D721Med (cell line): ENCODE measurements at places on chromosomes 16 and 17.

DNA sequence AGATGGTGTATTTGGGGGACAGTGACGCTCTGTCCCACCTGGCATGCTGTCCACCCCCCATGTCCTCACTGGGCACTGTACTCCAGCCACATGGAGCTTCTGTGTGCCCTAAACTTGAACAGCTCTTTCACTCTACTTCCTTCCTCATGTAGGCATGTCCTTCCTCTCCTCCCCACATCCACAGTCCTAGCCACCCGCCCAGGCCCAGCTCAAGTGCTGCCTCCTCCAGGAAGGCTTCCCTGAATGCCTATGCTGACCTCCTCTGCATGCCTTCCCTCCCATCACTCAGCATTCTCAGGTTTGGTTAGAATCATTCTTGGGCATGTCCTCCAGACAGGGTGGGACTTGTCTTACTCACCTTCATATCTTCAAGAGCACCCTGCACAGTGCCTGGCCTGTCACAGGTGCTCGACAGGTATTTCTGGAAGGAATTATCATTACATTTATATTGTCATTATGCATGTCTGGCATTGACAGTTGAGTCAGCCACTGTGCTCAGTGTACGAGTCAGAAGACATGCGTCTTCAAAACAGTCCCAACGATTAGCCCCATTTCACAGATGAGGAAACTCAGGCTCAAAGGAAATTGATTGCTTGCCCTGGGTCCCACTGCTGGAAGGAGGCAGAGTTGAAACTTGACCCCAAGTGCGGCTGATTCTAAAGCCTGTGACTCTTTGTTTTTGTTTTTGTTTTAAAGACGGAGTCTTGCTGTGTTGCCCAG lies 42.1 kb upstream of the TOB1 start:
- DNase-seq: no peak

- DNase-seq: no peak
Measured at GRCh38 chr17:17342242-17342945, 39.2 kb downstream of the NT5M start.

GRCh38 chr17:49360796-49361128 lies 1.3 kb downstream of the ZNF652 start:
- DNase-seq: no peak

DNA sequence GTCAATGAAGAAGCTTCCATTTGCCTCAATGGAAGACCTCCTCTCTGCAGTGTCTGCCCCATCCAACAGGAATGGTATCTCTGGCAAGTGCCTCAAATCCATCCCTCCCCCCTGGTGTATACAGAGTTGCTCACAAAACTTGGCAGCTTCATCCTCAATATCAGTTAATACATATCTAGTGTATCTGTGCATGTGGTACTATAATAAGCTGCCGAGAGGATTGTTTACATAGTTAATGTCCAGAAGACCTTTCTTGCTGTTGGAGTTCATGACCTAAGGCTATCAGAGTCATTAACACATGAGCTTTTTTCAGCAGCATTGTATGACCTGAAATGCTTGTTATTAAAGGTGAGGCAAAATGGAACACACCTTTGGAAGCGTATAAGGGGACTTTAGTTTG lies 14.0 kb upstream of the RASL10B start:
- DNase-seq: no peak

- no peak for DNase-seq
Measured at GRCh38 chr16:20944861-20945574, 44.4 kb downstream of the LYRM1 start.

DNA sequence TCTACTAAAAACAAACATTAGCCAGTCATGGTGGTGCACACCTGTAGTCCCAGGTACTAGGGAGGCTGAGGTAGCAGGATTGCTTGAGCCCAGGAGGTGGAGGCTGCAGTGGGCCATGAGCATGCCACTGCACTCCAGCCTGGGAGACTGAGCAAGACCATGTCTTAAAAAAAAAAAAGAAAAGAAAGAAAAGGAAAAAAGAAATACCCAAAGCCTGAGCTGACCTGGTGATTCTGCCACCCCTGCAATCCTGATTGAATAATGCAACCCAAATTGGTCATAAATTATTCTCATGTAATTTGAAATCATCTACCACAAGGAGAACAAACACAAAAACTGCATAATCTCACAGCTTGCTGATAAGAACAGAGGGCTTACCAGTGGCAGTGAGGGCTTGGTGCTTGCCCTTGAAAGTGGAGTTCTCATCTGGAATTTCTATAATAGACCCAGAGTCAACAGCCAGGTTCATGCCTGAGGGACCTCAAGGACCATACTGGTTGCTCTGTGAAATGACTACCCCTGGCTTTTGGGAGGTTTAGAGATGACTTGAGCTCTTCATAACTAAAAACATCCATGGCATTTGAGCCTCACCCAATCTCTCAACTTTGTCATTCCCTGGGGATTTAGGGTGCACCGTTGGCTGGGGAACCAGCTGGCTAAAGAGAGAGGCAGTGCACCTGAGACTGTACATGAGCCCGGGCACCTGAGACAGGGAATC lies 35.4 kb upstream of the TMC5 start:
- no peak for DNase-seq

DNA sequence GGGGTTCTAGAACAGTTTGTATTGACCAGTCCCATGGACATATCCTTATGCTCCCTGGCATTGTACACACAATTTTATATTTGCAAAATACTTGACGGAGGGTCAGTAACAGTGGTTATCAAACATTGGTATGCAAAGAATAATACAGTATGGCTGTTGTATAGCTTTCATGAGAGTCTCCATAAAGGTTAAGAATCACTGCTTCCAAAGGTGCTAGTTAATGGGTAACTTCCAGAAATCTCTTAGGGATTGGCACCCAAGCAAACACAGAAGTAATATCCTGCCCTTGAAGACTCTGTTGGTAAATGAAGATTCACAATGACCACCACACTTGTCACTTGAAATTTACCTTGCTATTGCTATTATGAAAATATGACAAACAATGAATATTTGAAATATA lies 239.2 kb downstream of the ZFHX3 start:
- DNase-seq: no peak

DNA sequence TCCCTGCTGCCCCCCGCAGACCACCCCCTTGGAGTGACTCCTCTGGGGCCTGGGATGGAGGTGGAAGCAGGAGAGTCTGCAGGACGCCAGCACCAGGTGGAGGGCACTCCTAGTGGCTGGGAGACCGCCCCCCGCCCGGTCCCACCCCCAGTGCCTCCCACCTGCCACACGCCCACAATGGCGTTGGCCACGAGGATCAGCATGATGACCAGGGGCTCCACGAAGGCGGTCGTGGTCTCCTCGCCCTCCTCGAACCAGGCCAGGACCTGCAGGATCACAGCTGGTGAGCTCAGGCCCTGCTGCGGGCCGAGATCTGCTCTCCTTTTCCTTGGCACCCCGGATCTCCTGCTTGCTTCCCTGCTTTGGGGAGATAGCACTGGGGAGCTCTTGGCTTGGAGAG lies 12.8 kb downstream of the ATP2A3 start:
- DNase-seq: no peak

DNA sequence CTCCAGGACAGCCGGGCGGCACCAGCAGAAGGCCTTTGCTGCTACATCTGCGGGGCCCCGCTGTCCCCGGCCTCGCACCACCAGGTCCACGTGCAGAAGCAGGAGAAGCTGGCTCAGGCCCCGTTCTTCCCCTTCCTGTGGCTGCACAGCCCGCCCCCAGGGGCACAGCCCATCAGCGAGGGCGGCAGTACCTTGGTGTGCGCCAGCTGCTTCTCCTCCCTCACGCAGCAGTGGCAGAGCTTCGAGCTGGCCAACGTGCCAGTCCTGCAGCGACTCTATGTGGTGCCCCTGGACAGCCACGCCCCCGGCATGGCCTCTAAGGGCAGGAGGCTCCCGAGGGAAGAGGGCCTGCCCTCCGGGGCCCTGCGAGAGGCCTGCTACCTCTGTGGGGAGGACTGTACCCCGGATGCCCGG lies 58.3 kb upstream of the CIBAR2 start:
- no peak for DNase-seq

GRCh38 chr17:1767358-1767757 lies 5.5 kb downstream of the SERPINF1 start:
- no peak for DNase-seq

DNA sequence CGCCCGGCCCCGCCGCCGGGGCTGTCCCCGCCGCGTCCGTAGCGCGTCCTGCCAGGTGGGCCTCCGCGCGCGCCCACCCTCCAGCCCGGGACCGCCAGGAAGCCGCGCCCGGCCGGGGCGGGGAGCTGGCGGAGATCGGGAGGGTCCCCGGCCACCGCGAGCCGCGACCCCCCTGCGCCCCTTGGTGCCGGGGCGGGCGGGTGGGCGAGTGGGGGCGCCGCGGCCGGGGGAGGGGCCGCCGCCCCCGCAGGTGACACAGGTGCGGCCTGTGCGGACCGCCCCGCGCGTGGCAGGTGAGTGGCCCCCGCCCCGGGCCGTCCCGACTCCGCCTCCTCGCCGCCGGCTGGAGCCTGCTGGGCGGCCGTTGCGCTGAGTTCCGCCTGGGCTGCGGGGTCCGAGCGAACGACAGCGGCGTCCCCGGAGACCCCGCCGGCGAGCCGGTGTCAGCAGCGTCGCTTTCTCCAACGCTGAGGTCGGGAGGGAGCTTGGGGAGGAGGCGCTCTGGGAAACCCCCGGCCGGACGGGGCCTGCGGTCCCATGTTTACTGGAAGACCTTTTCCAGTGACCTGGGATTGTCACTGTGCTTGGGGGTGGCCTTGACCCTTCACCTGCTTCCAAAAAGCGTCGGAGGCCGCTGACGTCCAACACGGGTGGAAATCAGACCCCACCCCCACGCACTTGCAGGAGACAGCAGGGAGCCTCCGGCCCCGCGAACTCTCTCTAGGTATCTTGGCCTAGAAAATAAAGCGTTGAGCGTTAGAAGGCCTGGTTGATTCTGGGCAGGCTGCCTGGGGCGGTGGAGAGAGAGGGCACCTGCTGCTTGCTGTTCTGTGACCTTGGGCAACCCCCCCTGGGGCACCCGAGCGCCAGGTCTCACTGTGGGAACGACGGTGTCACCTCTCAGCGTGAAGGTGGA lies 542 bp downstream of the KLHL36 start:
- no peak for DNase-seq

DNA sequence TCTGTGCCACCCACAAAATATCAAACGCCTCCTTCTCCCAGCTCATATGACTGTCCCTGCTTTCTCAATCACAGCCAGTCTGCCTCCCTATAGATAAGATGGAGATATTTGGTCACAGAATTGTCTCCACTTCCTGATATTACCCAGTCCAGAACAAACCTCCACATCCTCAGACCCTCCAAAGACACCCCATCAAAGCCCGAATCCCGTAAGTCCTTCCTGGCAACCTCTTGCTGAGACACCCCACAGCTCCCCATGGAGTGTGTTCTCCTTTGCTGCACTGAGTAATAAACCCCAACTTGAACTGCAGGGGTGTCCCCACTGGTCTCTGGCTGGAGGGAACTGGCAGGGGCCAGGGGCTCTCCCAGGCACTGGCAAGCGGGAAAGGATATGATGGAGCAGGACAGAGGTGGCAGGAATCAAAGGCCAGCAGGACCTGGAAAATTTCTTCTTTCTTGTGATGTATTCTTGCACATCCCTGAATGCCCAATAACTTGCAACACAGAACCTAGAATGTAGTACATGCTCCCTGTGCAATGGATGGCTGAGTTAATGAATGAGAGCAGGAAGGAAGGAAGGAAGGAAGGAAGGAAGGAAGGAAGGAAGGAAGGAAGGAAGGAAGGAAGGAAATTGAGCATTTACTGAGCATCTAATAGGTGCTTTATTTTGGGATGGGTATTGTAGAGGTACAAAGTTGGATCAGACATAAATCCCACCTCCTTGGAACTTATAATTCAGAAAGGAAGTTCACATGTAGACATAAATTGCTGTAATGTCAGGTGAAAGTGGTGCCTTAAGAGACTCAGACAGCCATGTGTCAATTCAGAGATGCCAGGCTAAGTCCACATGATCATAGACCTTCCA lies 13.9 kb downstream of the TMEM114 start:
- DNase-seq: no peak

DNA sequence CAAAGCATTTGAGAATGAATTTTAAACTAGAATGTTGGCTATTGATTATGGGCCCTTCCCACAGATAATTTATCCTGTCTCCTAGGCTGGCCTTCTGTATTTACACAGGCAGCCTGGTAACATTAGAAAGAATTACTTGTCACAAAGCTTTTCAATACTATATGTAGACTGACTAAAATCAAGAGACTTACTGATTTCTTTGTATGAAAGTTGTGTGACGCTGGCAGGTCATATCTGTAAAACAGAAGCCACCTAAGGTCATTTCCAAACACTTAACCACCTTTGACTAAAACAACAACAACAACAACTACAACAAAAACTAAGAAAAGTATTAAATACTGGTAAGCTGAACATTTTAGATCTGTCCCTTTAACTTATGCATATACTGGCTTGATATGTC lies 329.0 kb upstream of the TBX2 start:
- DNase-seq: no peak

- no peak for DNase-seq
Measured at GRCh38 chr17:83076938-83077337, 2.5 kb upstream of the METRNL start.

GRCh38 chr16:88467541-88467944 lies 14.5 kb downstream of the ZFPM1 start:
- no peak for DNase-seq

DNA sequence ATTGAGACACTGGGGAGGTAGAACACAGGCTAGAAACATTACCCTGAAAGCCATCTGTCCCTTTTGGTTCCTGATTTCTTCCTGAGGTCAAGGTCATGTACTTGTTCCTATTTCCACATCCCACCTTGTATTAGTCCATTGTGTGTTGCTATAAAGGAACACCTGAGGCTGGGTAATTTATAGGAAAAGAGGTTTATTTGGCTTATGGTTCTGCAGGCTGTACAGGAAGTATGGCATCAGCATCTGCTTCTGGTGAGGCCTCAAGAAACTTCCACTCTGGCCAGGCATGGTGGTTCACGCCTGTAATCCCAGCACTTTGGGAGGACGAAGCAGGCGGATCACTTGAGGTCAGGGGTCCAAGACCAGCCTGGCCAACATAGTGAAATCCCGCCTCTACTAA lies 7.4 kb upstream of the MED9 start:
- DNase-seq: no peak

- DNase-seq: no peak
Measured at GRCh38 chr16:80163339-80163738, 377.5 kb upstream of the DYNLRB2 start.

GRCh38 chr16:50372611-50373344 lies 4.0 kb upstream of the BRD7 start:
- DNase-seq: no peak

- DNase-seq: no peak
Measured at GRCh38 chr17:30326809-30327208, 7.0 kb downstream of the TMIGD1 start.

DNA sequence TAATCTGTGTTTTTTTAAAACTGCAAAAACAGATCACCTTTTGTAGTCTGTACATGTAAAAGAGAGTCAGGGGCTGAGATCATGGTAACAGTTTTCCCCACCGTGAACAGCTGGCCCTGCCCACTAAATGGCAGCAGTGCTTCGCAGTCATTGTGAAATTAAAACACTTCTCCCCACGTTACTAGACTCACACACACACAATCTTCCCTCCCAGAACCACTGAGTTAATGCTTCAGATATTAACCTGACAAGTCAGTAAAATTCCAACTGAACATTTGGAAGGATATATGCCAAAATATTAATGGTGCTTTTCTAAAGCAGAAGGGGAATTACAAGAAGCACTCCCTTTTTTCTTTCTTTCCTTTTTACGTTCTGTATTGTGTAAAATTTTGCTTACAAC lies 1.2 kb upstream of the CD300LG start:
- no peak for DNase-seq

- DNase-seq: no peak
Measured at GRCh38 chr17:46178550-46179214, 14.5 kb downstream of the KANSL1 start.

GRCh38 chr17:61026818-61027217 lies 349.2 kb downstream of the BCAS3 start:
- no peak for DNase-seq
